ENCODE measurements at places on chromosomes 6 and 20.

GRCh38 chr20:62355516-62355877 lies 11.6 kb downstream of the LAMA5 start:
- DNase-seq: no peak

DNA sequence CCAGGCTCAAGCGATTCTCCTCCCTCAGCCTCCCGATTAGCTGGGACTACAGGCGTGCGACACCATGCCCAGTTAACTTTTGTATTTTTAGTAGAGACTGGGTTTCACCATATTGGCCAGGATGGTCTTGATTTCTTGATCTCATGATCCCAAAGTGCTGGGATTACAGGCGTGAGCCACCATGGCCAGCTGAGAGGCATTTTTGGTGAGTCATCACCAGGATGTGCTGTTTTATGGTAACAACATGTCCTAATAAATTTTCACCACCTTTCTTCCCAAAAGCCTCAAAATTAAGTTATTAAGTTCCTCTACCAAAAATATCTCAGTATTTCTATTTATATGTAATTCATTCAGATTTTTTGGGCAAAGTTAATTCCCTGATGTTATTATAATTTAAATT lies 53.5 kb downstream of the COL21A1 start:
- no peak for DNase-seq

DNA sequence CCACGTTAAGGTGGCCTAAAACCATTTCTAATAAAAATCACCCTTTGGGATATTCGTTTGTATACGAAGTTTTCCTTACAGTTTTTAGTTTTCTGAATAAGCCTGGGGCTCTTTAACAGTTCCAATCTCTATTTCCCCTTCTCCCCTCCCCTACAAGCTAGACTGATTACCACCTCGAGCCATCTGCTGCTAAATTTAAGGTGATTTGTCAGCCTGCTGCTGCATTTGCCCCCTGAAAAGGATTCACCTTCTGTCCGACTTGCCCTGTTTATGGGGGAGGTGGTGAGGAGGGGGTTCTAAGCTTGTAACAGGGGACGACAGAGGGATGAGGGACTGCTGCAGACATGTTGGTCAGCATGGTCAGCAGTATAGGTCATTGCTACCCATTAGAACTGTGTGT lies 146.3 kb downstream of the JARID2 start:
- DNase-seq: no peak

GRCh38 chr20:38159957-38160756 lies 4.9 kb downstream of the TGM2 start:
- no peak for DNase-seq

- DNase-seq: no peak
Measured at GRCh38 chr6:105940990-105941389, 145.1 kb upstream of the PRDM1 start.

- DNase-seq: no peak
Measured at GRCh38 chr20:57614490-57615444, 5.5 kb downstream of the ZBP1 start.

GRCh38 chr20:34945315-34946077 lies 10.1 kb downstream of the GSS start:
- no peak for DNase-seq

- DNase-seq: no peak
Measured at GRCh38 chr6:35492258-35492973, 4.5 kb downstream of the TEAD3 start.

DNA sequence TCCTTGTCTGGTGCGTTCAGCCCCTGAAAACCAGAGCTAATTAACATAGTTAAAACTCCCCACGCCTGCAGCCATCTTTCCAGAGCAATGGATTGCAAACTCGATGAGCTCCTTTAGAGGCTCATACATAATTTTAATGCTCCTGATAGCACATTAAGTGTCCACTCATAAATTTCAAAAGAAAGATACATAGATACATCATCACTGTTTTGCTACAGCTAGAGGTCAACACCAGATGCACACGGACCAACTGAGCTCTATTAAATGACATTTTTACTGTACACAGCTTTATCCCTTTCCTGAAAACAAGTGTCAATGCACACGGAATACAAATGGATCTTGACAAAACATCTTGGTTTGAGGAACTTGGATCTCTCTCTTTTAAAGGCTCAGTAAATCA lies 91.3 kb upstream of the HDAC2 start:
- DNase-seq: no peak

DNA sequence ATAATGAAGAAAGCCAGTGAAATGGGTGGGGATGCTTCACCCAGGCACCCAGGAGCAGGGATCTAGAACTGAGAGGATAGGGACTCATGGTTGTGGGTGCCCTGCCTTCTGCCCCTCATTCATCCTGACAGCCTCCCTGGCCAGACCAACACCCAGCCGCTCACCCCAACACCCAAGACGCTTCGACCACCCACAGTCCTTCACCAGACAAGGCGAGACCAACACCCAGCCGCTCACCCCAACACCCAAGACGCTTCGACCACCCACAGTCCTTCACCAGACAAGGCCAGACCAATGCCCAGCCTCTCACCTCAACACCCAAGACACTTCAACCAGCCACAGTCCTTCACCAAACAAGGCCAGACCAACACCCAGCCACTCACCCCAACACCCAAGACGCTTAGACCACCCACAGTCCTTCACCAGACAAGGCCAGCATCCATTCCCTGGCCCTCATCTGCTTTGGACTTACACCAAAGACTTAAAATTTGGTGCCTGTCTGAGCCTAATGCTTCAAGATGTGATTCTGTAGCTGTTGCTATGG lies 131.5 kb downstream of the ANKRD60 start:
- no peak for DNase-seq

DNA sequence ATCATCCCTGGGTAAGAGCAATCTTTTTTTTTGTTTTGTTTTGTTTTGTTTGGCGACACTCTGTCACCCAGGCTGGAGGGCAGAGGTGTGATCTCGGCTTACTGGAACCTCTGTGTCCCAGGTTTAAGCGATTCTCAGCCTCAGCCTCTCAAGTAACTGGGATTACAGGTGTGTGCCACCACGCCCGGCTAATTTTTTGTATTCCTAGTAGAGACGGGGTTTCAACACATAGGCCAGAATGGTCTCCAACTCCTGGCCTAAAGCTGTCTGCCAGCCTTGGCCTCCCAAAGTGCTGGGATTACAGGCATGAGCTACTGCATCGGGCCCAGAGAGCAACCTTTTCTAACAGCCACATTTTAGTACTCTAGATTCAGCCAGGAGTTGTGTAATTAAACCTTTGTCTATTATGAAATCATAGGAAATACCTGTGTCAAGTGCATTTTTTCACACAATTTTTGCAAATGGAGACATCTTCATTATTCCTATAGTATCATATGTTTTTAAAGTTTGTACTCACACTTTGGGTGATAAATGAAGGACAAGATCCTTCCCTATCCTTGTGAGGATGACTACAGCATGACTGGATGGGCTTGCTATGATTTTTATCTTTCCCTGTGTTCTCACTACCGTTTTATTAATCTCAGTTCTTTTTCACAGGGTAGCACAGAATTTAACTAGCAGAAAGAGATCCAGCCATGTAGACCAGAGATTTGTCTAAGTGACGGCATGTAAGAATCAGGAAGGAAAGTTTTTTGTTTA lies 82.6 kb downstream of the OR2B2 start:
- DNase-seq: no peak

DNA sequence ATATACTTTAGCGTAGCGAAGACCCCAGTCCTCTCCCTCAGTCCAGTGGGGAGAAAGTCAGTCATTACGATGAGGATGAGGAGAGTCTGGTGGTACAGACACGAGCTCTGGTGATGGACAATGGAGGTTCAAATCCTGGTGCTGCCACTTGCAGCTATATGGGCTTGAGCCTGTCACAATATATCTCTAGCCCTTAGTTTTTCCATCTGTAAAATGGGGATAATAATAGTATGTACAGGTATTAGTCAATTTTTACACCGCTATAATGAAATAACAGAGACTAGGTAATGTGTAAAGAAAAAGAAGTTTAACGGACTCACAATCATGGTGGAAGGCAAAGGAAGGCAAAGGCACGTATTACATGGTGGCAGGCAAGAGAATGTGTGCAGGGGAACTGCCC lies 237.9 kb downstream of the BCAS1 start:
- DNase-seq: no peak

GRCh38 chr20:1536893-1537730 lies 20.4 kb downstream of the SIRPD start:
- DNase-seq: no peak

DNA sequence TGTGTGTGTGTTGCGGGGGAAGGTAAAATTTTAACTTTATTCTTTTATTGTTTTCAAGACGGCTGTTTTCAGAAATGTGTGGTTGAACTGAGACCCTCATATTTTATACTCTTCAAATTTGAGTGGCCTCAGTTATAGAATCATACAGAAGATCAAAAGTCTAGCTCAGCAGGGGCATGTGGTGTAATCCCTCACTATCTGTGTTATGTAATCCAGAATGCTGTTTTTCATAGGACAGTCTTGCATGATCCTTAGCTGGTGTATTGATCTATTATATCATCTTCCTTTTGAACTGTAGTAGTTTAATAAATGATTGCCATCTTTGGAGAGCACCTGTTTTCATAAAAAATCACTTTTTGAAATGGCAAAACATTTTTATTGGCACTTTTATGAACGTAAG lies 1.4 kb downstream of the PLCB4 start:
- DNase-seq: no peak

GRCh38 chr20:37095108-37095598 lies 644 bp downstream of the RBL1 start:
- DNase-seq: no peak

DNA sequence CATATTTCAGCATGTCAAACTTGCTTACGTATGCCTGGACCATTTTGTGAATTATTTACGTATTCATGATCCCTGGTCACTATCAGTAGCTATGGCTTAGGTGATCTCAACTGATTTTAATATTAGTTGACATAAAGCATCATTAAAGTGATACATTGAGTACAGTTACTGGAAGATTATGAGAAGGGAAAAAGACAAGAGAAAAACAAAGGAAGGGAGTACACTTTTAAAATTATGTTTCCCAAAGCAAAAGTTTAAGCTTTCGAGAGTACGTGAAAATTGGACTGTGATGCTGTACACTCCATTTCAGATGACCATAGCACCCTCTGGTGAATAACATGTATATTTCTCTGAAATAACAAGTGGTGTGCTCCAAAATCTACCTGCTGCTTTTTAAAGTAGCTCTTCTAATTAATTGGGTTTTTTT lies 215.0 kb upstream of the HSF2 start:
- DNase-seq: peak; percentile 37

DNA sequence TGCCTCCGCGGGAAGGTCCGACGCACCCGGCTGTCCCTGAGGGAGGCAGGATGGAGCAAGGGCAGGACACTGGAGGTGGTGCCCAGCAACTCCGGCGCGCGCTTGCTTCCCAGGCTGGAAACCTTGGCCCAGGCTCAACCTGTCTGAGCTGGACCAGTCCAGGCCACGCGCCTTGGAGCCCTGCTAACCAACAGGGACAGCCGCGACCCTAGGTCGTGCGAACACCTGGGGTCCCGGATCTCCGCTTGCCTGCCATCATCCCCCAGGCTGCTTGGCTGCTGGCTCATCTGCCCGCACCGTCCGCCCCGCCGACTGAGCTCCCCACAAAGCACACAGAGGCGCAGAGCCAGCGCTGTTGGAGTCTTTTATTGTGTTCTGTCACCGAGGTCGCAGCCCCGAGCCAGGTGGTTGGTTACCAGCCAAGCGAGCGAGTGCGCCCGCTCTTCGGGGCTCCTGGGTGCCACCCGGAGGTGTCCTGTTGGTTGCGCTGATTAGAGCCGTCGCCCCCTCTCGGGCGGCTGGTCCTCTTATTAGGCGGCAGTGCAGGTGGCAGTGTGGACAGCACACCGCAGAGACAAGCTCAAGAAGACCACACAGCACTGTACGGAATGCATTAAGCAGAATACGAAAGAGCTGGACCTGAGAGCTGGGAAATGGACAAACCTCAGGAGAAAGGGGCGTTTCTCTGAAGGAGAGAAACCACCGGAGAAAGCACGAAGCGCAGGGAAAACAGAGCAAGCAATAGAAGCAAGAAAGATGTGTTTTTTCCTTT lies 3.8 kb downstream of the COL12A1 start:
- DNase-seq: no peak

GRCh38 chr6:105774247-105774646 lies 311.9 kb upstream of the PRDM1 start:
- no peak for DNase-seq

DNA sequence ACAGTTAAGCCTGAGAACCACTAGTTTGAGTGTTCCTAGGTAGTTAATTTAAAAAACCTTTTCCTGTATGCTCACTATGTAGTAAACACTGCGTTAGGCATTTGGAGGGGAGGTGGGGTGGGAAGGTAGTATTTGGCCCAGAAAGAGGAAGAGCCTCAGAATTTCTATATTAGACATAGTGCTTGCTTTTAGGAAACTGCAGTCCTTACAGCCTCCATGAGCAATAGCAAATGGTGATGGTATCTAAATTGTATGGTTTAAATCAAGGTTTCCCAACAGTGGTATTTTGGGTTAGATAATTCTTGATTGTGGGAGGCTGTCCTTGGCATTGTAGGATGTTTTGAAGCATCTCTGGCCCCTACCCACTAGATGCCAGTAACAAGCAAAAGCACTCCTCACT lies 61.5 kb upstream of the RIPOR2 start:
- DNase-seq: no peak

DNA sequence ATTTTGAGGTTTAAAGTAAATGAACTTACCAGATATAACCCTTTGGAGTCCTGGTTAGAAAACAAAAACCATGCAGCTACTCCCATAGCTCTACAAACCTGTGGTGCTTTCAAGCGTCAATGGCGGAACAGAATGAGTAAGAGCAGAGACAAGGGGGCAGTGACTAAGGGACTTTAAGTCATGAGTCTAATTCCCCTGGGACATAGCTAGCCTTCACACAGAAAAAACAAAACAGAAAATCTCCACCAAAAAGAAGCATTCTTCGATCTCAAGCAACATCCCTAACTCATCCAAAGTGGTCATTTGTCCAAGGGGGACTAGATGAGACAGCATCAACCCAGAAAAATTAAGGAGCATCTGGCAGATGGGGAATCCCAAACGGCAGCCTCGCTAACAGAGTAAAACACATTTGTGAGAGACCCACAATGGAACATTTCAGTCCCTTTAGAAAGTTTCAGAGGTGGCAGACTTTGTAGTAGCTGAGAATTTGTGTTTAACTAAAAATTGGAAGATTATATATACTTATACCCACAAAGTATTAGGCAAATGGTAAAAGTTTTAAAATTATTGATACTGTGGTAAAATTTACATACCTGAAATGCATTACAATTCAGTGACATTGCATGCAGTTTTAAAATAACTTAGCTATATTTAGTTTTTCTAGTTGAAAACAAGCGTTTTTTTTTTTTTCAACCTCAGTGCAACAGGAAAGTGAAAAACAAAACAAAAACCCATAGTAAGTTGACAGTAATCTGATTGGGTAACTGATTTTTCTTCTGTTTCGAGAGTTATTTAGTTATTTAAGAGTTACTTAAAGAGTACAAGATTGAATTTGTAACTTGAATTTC lies 67.5 kb downstream of the KCNQ5 start:
- no peak for DNase-seq

DNA sequence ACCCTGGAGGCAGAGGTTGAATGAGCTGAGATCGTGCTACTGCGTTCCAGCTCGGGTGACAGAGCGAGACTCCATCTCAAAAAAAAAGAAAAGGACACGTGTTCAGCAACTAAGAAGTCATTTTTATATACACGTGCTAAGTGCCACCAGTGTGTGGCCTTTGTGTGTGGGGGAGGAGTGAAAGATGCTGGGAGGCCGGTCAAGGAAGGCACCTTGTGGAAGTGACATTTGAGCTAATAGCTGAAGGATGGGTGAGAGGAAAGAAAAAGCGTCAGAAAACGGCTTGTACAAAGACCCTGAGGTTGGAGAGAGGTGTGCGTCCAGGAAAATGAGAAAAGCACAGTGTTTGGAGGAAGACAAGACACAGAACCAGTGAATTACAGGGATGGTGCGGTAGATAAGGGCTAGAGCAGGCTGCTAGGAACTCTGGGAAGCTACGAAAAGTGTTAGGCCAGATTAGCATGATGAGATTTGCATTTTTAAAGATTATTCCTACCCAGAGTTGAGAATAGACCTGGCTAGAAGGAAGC lies 11.6 kb downstream of the RREB1 start:
- DNase-seq: no peak

Measured in hippocampal formation (tissue), 2 donors.